ENCODE measurements at places on chromosomes 1 and 21. TPM values are rescaled to one million over a fixed set of nuclear protein-coding genes. Genes with fewer than 3 reads are reported as not detected.
A peak's percentile ranks its signal among the peaks of the same experiment; 100 is the strongest.

GRCh38 chr1:227065311-227065710, 125.2 kb downstream of the COQ8A start:
- no peak overlapping the region for H3K4me3 ChIP-seq
- H3K4me1 ChIP-seq: no peaks in the 10 kb centered on the region
- ATAC-seq: no peak
- no peaks in the 10 kb centered on the region for H3K27me3 ChIP-seq
- no peak overlapping the region for H3K27ac ChIP-seq

DNA sequence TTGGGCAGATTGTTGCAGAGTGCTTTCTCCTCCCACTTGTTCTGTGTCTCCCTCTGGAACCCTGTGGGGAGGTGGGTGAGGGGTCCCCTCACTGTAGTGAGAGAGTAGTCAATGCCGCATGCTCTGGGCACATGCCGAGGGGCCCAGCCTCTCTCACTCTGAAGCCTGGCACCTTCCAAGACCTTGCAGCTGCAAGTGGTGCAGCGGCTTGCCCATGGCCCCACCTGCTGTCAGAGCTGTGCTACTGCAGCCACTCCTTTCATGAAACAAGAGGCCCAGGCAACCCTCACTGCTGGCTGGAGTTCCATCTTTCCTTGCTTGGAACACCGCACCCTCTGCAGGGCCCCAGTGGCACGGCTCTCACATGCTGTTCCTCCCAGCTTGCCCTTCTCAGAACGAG, 58.4 kb upstream of the COL6A1 start:
- H3K27me3 ChIP-seq: no peaks in the 10 kb centered on the region
- no peak overlapping the region for H3K27ac ChIP-seq
- no peak overlapping the region for H3K4me3 ChIP-seq
- H3K36me3 ChIP-seq: no peaks in the 10 kb centered on the region
- ATAC-seq: peak; percentile 88

GRCh38 chr1:8822373-8823294, 5.2 kb upstream of the RERE start:
- H3K27me3 ChIP-seq: no peaks in the 10 kb centered on the region
- H3K36me3 ChIP-seq: no peaks in the 10 kb centered on the region
- ATAC-seq: peak; percentile 70
- H3K4me3 ChIP-seq: no peak overlapping the region
- H3K4me1 ChIP-seq: peaks cover 4% of the 10 kb centered on the region

DNA sequence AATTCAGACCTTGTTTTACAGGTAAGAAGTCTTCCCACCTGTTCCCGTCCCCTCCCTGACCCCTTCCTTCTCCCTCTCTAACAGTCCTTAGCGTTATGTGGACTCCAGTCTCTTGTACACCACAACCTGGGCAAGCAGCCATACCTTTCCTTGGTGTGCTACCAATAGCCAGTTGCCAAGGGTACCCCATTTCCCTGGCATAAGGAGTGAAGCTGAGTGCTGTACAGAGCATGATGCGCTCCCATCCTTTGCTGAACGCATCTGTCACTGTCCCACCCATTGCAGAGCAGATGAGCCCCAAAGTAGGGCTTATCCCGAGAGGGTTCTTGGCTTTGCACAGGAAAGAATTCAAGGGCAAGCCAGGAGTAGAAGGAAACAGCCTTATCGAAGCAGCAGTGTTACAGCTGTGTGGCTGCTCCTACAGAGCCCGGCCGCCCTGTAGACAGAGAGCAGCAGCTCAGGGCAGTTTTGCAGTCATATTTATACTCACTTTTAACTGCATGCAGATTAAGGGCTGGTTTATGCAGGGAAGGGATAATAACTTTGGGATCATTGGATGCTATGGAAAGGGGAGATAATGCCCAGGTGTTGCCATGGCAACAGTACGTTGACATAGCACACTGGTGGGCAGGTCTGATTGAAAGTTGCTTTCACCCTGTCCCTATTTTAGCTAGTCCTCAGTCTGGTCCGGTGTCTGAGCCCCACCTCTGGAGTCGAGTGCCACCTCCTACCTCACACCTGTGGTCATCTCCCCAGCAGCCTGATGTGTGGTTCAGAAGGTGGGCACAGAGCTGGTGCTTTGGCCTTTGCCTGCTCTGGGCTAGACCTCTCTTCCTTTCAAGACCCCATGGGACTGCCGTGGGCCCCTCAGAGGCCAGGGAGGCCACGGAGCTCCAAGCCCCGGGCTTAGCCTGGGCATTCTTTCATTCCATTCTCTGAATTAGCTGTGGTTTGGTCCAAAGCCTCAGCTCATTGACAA, 5.1 kb downstream of the FHAD1 start:
- H3K27ac ChIP-seq: no peak overlapping the region
- H3K4me3 ChIP-seq: no peak overlapping the region
- no peaks in the 10 kb centered on the region for H3K36me3 ChIP-seq
- peaks cover 7% of the 10 kb centered on the region for H3K4me1 ChIP-seq

DNA sequence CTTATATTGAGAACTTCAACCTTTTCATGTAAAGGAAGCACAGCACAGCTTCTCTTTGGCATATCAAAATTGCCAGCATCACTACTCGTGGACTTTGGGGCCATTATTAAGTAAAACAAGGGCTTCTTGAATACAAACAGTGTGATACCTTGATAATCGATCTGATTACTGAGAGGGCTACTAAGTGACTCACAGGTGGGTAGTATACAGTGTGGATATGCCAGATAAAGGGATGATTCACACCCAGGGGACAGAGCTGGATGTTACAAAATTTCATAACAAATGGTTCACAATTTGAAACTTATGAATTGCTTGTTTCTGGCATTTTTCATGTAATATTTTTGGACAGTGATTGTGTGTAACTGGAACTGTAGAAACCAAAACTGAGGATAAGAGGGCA, 15.4 kb downstream of the HDAC1 start:
- H3K4me1 ChIP-seq: no peaks in the 10 kb centered on the region
- H3K4me3 ChIP-seq: no peak overlapping the region
- H3K36me3 ChIP-seq: no peaks in the 10 kb centered on the region
- H3K27ac ChIP-seq: no peak overlapping the region
- no peaks in the 10 kb centered on the region for H3K27me3 ChIP-seq

DNA sequence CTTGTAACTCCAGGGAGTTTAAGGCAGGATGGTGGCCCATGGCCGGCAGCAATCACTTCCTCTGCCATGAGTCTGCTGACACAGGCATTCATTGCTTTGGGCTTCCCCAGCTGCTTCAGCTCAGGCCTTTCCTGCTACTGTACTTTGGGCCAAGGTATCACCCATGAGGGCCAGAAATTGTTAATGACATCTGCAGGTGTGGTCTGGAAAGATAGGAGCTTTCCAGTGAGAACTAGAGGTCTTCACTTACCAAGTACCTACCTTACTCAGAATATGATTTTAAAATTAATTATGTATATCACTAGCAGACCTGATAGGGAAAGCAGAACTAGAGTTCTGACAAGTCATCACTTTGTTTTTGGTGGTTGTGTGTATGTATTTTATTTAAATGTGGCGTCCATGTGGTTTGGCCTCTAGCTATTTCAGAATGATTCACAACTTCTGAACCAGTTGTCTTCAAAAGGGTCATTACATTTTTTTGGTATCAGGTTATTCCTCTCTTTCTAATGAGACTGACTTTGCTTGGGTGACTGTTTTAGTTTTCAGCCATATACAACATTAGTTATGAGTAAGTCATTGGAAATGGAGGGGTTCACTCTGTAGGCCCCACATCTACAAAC, 2.7 kb downstream of the RGL1 start:
- no peak overlapping the region for H3K27ac ChIP-seq
- no peaks in the 10 kb centered on the region for H3K27me3 ChIP-seq
- peak overlapping the region; percentile 51 for H3K4me3 ChIP-seq
- peaks cover 72% of the 10 kb centered on the region for H3K4me1 ChIP-seq
- no peak for ATAC-seq
- H3K36me3 ChIP-seq: no peaks in the 10 kb centered on the region

GRCh38 chr1:7483634-7484383, 287.3 kb upstream of the VAMP3 start:
- no peak for ATAC-seq
- H3K4me1 ChIP-seq: peaks cover 6% of the 10 kb centered on the region
- H3K36me3 ChIP-seq: no peaks in the 10 kb centered on the region
- H3K27me3 ChIP-seq: no peaks in the 10 kb centered on the region

The TEKT2 gene
- 0.73 TPM for total RNA-seq

DNA sequence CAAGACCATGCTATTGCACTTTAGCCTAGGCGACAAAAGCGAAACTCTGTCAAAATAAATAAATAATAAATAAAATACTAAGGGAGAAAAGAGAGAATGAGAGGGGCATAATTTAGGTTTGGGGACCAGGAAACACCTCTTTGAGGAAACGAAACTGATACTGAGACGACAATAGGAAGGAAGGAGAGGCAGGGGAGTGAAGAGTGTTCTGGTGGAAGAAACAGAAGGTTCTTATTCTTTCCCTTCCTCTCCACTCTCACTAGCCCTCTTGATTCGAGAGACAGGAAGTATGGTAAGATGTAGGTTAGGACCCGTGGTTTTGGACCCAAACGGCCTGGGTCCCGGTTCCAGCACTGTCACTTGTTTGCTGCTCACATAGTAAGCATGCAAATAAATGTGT, 1.6 kb upstream of the NKAIN1 start:
- H3K27ac ChIP-seq: no peak overlapping the region
- peaks cover 16% of the 10 kb centered on the region for H3K4me1 ChIP-seq
- no peaks in the 10 kb centered on the region for H3K36me3 ChIP-seq
- H3K4me3 ChIP-seq: no peak overlapping the region
- ATAC-seq: no peak

DNA sequence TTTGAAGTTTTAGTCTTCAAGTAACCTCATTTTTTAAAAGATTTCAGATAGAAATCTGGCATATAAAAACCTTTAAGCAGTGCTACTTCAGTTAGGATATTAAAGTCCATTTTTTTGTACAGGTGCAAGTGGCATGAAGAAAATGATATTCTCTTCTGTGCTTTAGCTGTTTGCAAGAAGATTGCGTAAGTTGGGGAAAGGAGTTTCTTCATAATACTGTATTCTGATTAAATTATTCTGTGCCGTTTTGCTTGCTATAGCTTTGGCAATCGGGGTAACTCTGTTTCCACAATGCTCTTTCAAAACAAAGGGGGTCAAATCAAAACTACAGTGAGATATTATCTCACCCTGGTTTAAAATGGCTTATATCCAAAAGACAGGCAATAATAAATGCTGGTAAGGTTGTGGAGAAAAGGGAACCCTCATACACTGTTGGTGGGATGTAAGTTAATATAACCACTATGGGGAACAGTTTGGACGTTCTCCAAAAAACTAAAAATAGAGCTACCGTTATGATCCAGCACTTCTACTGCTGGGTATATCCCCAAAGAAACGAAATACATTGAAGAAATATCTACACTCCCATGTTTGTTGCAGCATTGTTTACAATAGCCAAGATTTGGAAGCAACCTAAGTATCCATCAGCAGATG, 27.1 kb downstream of the MAEL start:
- H3K27ac ChIP-seq: no peak overlapping the region
- no peaks in the 10 kb centered on the region for H3K27me3 ChIP-seq
- H3K4me1 ChIP-seq: no peaks in the 10 kb centered on the region

The AMY1A gene
- not detected for total RNA-seq

The SEMA4A gene
- total RNA-seq: 2.9 TPM

The SPRR5 gene
- total RNA-seq: not detected

The KPRP gene
- total RNA-seq: not detected

- no peak overlapping the region for H3K27ac ChIP-seq
- no peak for ATAC-seq
- H3K27me3 ChIP-seq: no peaks in the 10 kb centered on the region
- H3K4me1 ChIP-seq: no peaks in the 10 kb centered on the region
- no peak overlapping the region for H3K4me3 ChIP-seq
Measured at GRCh38 chr1:177423090-177423489, 252.3 kb downstream of the BRINP2 start.

GRCh38 chr1:41941381-41941780, 22.7 kb upstream of the HIVEP3 start:
- H3K36me3 ChIP-seq: no peaks in the 10 kb centered on the region
- H3K4me1 ChIP-seq: no peaks in the 10 kb centered on the region
- H3K27me3 ChIP-seq: no peaks in the 10 kb centered on the region
- no peak overlapping the region for H3K27ac ChIP-seq
- H3K4me3 ChIP-seq: no peak overlapping the region
- no peak for ATAC-seq

DNA sequence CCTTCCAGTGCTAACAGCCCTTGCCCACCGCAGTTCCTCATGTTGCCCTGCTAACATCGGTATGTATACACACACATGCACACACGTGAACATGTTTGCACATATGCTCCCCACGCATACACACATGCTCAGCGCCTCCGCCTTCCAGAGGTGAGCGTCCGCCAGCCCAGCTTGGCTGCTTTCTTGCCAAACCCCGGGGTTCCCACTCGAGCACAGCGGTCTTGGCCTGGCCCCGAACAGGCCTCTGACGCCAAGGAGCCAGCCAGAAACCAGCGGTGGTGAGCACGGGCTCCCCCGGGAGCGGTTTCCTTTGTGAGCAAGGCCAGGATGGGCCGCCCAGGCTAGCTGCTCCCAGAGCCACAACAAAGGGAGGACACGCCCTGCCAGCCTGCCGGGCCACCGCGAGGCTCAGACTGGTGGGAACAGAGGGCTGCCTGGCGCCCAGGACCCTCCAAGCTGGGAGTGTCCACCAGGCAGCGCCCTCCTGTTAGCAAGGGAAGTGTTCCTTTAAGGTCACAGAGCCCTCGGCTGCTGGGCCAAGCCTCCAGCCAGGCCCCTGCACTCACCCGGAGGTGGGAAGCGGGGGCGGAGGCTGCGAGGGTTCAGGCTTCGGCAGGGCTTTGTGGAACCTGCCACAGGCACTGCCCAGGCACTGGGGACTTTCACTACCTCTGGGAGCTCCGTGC, 65.4 kb downstream of the ALPL start:
- peaks cover 24% of the 10 kb centered on the region for H3K4me1 ChIP-seq
- peak; percentile 77 for ATAC-seq
- peak overlapping the region; percentile 86 for H3K27ac ChIP-seq
- H3K4me3 ChIP-seq: no peak overlapping the region
- no peaks in the 10 kb centered on the region for H3K36me3 ChIP-seq
- no peaks in the 10 kb centered on the region for H3K27me3 ChIP-seq

The OVAAL gene
- not detected for total RNA-seq

DNA sequence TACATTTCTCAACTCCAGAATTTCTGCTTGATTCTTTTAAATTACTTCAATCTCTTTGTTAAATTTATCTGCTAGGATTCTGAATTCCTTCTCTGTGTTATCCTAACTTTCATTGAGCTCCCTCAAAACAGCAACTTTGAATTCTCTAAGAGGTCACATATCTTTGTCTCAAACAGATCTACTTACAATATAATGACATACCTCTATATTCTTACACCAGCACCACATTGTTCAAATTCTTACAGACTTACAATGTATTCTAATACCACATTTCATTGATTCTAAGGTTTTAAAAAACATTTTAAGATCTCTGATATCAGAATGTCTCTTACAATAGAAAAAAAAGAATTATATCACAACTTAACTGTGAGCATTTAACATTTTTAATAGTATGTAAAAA, 77.4 kb downstream of the DIRAS3 start:
- no peak overlapping the region for H3K4me3 ChIP-seq
- no peaks in the 10 kb centered on the region for H3K36me3 ChIP-seq
- no peaks in the 10 kb centered on the region for H3K27me3 ChIP-seq
- no peak overlapping the region for H3K27ac ChIP-seq
- H3K4me1 ChIP-seq: no peaks in the 10 kb centered on the region

DNA sequence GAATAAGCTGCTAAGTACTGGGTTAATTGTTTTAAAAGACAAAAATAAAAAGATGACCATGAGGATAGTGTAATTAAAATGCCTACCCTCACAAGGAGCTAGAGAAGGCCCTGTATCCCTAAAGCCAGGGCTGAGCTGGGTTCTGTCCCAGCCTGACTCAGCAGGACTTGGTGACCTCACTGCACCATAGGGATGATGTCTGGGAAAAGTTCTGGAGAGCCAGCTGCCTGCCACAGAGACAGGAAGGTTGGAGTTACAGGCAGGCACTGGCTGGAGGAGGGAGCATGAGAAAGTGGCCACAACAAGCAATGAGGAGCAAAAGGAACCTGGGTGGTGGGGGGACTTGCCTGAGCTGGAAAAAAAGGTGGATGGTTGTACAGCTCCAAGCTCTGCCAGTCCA, 5.7 kb upstream of the TNR start:
- H3K36me3 ChIP-seq: no peaks in the 10 kb centered on the region
- no peak overlapping the region for H3K27ac ChIP-seq
- no peak overlapping the region for H3K4me3 ChIP-seq

The EPHX1 gene
- total RNA-seq: 102 TPM

All from gastroesophageal sphincter (tissue), 4 donors.